ENCODE measurements at places on chromosomes 5 and 9.

- no peak for DNase-seq
Observed at GRCh38 chr9:76643399-76644117, 120.7 kb upstream of the PCA3 start.

- DNase-seq: no peak
Observed at GRCh38 chr5:171705830-171706468, 79.7 kb upstream of the SMIM23 start.

- no peak for DNase-seq
Observed at GRCh38 chr5:2184026-2184366, 301.3 kb upstream of the IRX4 start.

GRCh38 chr9:99244344-99245260 lies 22.5 kb downstream of the SEC61B start:
- no peak for DNase-seq

DNA sequence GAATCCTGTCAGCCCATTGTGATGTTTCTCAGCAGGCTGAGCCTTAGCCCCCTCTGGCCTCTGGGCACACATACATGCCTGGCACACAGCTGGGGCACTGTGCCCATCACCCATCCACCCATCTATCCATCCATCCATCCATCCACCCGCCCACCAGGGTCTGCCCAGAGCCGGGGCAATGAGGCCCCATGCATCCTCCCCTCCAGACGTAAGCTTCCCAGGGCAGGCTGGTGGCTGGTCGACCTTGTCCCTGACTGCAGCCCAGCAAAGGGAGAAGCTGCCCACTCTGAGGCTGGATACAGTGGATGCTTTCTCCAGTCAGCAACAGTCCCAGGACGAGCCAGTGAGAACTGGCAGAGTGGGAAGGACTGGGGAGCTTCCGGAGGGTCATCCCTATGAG lies 21.1 kb upstream of the SLC25A51 start:
- DNase-seq: no peak

DNA sequence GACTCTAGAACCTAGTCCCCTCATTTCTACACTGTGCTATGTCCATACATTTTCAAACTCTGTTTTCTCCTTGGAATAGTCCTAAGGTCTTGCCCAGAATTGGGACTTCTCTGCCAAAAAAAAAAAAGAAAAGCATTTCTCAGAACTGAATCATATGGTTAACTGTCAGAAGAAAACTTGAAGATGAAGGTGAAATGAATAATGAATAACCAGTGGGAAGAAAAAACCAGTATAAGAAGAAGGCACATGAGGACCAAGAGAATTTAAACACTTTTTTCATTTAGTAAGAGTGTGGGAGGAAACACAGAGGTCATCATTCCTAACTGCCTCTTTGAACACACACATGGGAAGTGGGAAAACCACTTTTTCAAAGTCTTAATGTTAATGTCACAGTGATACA lies 197.7 kb downstream of the PRELID2 start:
- DNase-seq: no peak

DNA sequence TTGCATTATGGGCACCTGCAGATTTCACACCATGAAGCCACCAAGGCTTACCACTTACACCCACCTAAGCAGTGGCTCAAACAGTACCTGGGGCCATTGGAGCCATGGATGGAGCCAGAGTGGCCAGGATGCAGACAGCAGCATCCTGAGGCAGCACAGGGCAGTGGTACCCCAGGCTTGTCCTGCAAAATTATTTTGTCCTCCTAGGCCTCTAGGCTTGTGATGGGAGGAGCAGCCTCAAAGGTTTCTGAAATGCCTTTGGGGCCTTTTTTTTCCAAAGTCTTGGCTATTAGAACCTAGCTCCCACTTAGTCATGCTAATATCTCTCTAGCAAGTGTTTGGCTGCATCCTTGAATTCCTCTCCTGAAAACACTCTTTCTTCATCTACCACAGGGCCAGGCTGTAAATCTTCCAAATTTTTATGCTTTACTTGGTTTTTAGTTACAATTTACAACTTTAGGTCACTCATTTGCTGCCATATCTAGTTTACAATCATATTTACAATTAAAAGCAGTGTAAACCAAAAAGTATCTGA lies 15.7 kb downstream of the TMC1 start:
- no peak for DNase-seq

GRCh38 chr9:114192539-114192938 lies 37.2 kb downstream of the COL27A1 start:
- DNase-seq: no peak

DNA sequence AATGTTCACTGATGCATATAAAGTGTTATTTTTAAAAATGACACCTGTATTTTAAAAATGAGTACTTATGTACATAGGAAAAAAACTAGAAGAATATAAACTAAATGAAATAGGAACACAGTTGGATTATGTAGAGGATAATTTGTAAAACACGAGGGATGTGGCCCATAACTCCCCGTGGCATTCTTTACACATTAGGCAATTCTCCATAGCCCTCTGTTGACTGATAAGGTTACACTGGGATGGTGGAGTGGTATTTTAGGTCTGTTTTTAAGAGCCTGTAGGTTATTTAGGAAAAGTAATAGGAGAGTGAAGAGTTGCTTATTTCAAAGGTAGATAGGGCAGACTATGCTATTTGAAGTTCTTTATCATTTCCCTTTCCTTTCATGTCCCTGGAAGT lies 1.8 kb downstream of the CAVIN4 start:
- no peak for DNase-seq

DNA sequence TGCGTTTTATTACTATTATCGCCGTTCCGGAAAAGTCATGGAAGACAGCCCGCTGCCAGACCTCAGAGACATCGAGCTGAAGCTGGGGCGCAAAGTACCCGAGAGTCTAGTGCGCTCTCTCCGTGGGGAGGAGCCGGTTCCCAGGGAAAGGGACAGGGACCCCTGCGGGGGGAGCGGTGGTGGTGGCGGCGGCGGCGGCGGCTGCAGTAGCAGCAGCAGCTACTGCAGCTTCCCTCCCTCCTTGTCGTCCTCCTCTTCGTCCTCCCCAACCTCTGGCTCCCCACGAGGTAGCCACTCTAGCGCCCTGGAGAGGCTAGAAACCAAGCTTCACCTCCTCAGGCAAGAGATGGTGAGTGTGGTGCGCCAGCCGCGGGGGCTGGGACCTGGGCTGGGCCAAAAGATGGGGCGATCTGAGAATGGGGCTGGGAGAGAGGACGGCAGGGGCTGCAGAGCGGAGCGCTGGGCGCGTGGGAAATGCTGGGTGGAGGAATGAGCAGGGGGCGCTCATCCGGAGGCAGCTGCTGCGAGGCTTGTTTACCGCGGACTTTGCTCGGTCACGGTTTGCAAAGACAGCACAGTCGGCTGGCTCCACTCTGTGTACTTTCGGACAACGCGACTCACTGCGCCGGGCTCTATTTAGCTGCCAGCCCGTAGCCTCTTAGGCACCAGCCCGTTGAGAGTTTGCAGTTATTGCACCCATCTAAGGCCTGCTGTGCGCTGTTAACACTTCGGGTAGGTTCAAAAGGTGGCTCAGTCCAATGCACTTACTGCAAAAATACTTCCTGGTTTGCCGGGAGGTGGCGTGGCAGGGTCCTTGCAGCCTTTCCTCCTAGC lies 1.1 kb downstream of the LURAP1L start:
- DNase-seq: no peak

- DNase-seq: no peak
Observed at GRCh38 chr9:125767349-125767748, 20.2 kb downstream of the PBX3 start.

DNA sequence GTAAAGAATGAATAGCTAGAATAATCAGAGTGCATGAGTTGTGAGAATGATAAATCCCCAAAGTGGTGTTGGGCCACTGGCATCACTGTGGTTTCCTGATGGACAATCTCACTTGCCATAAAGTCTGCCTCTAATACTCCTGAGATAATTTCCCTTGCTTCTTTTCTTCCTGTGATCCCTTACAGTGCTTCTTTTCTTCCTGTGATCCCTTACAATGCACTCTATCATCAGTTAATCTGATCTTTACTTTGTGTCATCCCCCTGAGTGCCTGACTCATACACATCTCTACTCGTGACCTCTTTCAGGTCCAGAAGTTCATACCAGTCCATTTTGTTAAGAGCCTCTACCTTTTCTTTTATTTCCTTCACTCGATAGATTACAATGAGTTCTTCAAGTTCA lies 418.3 kb downstream of the HCN1 start:
- DNase-seq: no peak

- DNase-seq: no peak
Observed at GRCh38 chr5:41637869-41638268, 127.5 kb upstream of the PLCXD3 start.

DNA sequence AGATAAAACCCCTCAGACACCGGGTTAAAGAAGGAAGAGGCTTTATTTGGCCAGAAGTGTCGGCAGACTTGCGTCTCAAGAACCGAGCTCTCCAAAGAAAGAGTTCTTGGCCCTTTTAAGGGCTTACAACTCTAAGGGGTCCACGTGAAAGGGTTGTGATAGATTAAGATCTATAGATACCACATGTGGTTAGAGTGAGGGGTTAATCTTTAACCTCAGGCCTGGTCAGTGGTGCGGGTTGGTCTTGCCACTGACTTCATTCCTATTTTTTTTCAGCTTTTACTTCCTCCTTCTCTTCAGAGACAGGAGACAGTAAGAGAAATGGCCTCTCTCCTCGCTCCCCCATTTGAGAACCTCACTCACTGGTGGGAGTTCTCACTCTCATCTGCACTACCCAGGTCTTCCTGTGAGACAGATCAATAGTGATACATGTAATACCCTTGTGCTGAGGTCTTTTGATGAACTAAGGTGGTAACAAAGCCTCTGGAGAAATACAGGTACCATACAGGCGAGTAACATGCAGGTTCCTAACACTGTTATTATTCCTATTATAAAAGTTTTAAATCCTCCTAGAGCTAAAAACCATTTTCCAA lies 52.4 kb upstream of the COX7C start:
- no peak for DNase-seq

DNA sequence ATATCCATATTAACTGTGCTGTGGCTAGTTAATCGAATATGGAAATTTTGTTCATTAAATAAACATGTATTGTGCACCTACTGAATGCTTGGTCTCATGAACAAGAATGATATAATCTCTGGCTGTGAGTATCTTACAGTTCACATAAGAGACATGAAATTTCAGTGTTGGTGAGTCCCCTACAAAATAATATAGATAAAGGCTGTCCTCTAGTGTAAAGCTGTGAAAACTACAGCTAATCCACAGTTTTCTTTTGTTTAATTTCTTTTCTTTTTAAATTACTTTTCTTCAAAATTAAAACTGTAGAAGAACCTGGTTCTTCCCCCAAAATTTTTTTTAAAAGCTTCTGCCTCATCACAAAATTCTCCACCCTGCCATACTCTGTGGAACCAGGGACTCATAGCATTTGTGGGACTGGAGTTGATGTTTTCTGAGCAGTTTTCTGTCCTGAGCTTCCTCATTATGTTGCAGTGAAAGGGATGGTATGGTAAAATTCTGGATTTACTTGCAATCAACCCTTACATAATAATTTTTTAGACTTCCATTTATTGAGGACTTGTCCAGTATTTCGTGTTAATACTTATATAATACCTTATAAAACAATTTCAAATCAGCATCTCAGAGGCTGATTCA lies 135.0 kb downstream of the STK32A start:
- no peak for DNase-seq

- no peak for DNase-seq
Observed at GRCh38 chr5:61916621-61917620, 389.1 kb upstream of the KIF2A start.

- DNase-seq: no peak
Observed at GRCh38 chr5:147344861-147345260, 110.0 kb downstream of the STK32A start.

- DNase-seq: no peak
Observed at GRCh38 chr5:94480486-94480885, 137.9 kb downstream of the KIAA0825 start.

DNA sequence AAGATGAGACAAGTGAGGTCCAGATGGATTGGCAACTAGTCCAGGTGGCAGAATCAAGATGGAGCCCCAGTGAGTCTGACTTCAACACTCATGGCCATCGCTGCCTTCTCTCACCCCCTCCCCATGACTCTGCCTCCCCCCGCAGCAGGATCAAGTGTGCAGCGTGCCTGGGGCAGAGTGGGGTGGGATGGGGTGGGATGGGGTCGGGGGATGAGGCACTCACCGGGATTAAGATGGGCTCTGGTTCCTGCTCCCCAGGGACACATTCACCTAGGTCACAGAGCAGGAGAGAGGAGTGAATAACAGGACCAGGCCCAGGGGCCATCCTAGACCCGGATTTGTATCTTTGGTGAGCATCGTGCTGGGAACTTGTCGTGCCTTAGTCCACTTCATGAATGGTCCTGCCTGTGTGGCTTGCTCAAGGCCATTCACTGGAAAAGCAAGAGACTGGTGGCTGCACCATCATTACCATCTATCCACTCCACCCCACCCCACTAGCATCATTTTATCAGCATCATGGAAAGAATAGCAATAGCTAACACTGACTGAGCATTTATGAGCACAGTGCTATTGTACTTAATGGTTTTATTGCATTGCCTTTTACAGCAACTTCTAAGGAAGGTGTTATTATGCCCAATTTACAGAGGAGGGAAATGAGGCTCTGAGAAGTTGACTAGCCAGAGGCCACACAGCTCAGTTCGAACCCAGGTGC lies 8.5 kb downstream of the AMBP start:
- no peak for DNase-seq

- peak; percentile 70 for DNase-seq
Observed at GRCh38 chr9:36401164-36401740, 1.2 kb upstream of the RNF38 start.

- peak; percentile 29 for DNase-seq
Observed at GRCh38 chr5:163504079-163504931, 1.1 kb upstream of the MAT2B start.

GRCh38 chr5:116778651-116779280 lies 204.1 kb upstream of the SEMA6A start:
- DNase-seq: no peak

DNA sequence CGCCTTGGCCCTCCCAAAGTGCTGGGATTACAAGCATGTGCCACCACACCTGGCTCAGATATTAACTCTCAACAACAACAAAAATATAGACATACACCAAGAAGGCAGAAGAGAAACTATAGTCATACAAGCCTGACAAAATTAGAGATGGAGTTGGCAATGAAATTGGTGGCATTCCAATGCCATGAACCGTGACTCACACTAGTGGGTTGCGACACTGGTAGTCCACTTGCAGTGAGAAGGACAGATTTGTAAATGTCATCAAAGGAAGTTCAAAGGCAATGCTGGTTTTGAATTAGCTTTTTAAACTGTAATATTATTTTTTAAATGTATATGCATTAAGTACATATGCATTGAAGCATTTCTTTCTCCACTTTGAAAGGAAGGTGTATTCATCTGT lies 8.5 kb upstream of the DNAJC25 start:
- DNase-seq: no peak
